ENCODE measurements at places on chromosomes 1 and 21.
A peak's percentile ranks its signal among the peaks of the same experiment; 100 is the strongest.

- no peak for DNase-seq
These were observed 1419.4 kb downstream of the KCNT2 start for GRCh38 chr1:195188821-195189220.

- no peak for DNase-seq
These were observed 31.0 kb downstream of the ATP5PO start for GRCh38 chr21:33884376-33885171.

GRCh38 chr1:27755286-27755685, 17.7 kb upstream of the STX12 start:
- no peak for DNase-seq

GRCh38 chr1:54376430-54377039, 29.7 kb downstream of the SSBP3 start:
- no peak for DNase-seq

DNA sequence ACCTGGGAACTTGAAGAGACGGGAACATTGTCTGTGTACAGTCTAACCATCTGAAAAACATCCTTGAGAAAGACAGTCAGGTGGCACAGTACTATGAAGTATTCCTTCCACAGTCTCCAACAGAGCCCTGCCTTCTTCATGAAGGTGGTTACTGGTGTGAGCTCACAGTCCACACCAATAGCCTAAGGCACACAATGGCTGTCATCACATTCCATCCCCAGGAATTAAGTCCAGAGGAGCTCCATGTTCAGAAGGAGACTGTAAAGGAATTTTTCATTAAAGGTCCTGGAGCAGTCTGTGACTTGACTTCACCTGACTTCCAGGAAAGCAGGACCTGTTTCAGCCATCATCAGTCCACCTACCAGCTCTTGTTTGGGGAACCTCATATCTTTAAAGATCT, 180.2 kb downstream of the C1orf21 start:
- peak; percentile 39 for DNase-seq

DNA sequence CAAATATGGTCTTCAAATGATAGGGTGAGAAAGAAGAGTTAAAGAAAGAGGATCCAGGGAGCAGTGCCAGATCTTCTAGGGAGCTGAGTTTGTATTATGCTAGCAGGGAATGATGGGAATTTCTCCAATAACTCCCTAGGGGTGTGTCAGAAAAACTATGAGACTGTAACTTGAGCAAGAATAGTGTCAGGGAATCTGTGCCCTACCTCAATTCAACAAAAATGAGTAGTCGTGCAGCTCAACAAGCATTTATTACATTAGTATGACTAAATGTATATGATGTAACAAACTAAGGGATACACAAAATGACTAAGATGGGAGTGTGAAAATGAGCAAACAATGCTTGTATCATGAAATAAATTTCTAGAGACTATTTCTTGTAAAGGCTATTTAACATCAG, 24.2 kb downstream of the SPAG17 start:
- DNase-seq, result no peak

GRCh38 chr1:172607145-172607544, 51.8 kb upstream of the FASLG start:
- DNase-seq, result no peak

- DNase-seq, result no peak
These were observed 543 bp upstream of the EPHB2 start for GRCh38 chr1:22709891-22710700.

- DNase-seq, result no peak
These were observed 19.5 kb downstream of the CITED4 start for GRCh38 chr1:40842691-40843090.

- DNase-seq, result no peak
These were observed 49.9 kb downstream of the IRF2BP2 start for GRCh38 chr1:234559902-234560676.

GRCh38 chr1:210250665-210250997, 18.0 kb downstream of the SERTAD4 start:
- DNase-seq, result peak; percentile 77

GRCh38 chr1:25834894-25835293, 15.1 kb downstream of the MTFR1L start:
- DNase-seq, result no peak

DNA sequence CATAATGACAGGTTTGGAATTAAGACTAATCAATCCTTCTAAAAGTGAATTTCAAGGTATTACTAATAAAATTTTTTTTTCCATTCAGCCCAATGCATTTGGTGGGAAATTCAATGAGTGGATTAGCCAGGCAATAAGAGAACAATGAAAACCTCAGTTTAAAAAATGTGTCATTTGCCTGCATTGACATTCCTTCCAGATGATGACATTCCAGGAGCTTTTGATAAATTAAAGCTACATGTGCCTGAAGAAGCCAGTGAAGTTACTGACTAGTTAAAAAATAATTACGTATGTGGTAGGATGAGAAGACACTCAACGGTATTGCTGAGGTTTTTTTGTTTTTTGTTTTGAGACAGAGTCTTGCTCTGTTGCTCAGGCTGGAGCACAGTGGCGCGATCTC, 37.9 kb upstream of the RC3H1 start:
- DNase-seq, result no peak

DNA sequence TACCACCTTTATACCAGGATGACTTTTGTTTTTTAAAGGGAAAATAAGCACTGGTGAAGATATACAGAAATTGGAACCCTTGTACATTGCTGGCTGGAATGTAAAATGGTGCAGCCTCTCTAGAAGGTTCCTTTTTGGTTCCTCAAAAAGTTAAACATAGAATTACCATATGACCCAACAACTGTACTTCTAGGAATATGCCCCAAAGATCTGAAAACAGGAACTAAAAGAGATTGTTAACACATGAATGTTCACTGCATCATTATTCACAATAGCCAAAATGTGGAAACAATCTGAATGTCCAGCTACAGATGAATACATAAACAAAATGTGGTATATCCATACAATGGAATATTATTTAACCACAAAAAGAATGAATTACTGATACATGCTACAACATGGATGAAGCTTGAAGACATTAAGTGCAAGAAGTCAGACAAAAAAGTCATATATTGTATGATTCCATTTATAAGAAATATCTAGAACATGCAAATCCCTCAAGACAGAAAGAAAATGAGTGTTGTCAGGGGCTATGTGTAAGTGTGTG, 84.9 kb upstream of the DMRTA2 start:
- no peak for DNase-seq

- DNase-seq, result no peak
These were observed 73.7 kb downstream of the KCNK2 start for GRCh38 chr1:215156232-215156631.

DNA sequence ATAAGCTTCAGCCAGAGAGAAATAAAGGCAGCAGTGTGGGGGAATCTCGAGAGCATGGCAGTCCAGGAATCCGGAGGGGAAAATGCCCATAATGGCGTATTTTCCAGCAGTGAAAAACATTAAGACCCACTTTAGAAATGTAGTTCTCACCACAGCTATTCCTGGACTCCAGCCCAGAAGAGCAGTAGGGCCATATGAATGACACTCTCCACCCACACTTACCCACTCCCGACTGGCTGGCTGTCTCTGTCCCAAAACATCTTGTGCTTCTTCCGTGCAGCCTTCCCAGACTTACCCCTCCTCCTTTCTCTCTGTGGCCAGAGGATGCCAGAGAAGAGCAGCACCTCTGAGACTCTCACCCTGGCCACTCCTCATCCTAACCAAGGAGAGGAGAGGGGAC, 56.4 kb downstream of the TRABD2B start:
- no peak for DNase-seq

- DNase-seq, result no peak
These were observed 138.4 kb upstream of the LHX8 start for GRCh38 chr1:74995821-74996220.

DNA sequence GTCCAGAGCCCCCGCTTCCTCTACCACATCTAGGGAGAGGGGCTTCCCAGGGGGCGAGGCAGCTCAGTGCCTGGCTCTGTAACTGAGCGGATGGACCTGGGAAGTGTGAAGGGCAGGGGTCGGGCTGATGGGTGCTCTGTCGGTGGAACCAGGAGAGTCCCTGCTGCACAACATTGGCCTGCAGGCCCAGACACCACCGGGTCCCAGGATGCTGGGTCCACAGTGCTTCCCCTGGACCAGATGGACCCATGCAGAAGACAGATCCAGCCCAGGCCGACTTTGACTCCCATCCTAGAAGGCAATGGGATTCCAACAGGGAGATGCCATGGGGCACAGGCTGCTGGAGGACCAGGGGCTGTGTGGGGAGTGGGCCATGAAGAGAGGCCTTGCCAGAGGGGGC, 212.9 kb downstream of the GRIK3 start:
- no peak for DNase-seq

DNA sequence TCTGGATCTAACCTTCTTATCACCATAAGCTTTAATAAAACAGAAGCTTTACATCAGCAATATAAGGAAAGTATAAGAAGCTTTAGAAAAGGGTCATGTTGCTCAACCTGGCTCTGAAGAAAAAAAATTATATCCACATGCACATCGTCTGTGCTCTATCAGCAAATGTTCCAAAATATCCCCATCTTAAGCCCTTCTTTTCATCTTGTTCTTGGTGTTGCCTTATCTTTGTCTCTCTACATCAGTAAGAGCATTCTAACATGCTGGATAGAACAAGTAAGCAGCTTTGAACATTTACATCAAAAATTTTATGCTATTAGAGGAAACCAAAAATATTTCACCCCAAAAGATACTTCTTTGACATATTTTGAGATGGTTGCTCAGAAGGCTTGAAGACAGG, 157.8 kb upstream of the SNX7 start:
- DNase-seq, result no peak

- DNase-seq, result no peak
These were observed 12.0 kb upstream of the PCBP3 start for GRCh38 chr21:45631540-45631939.

DNA sequence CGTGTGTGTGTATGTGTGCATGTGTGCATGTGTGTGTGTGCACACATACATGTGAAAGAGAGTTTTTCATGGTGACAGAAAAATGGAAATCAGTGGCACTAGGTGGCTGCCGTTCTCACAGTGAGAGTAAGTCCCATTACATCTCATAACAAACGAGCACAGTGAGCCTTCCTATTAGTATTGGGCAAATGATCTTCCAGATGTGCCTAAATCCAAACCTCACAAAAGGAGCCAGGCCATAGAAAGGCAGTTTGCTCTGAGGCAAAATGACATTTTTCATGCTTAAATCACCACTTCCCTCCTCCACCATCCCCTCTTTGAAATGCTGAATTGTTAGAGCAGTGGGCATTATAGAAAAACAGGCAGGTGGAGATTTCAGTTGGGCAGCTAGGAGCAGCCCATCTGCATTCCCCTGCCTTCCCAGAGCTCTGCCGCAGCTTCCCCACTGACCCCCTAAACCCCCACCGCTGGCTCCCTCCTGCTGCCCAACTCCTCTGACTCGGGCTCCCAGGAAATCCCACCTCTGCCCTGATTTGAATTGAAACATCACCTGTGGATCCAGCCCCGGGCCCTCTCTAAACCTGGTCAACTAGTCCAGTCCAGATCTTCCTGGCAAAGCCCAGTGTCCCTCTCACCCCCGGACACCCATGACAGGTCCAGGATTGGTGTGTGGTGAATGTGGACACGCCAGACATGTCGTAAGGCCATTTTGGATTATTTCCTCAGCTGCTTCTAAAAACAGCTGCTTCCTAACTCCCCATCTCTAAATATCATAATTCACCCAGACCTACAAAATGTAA, 190.5 kb downstream of the SEC16B start:
- no peak for DNase-seq

GRCh38 chr1:18635891-18636595, 5.4 kb downstream of the PAX7 start:
- DNase-seq, result peak; percentile 68

DNA sequence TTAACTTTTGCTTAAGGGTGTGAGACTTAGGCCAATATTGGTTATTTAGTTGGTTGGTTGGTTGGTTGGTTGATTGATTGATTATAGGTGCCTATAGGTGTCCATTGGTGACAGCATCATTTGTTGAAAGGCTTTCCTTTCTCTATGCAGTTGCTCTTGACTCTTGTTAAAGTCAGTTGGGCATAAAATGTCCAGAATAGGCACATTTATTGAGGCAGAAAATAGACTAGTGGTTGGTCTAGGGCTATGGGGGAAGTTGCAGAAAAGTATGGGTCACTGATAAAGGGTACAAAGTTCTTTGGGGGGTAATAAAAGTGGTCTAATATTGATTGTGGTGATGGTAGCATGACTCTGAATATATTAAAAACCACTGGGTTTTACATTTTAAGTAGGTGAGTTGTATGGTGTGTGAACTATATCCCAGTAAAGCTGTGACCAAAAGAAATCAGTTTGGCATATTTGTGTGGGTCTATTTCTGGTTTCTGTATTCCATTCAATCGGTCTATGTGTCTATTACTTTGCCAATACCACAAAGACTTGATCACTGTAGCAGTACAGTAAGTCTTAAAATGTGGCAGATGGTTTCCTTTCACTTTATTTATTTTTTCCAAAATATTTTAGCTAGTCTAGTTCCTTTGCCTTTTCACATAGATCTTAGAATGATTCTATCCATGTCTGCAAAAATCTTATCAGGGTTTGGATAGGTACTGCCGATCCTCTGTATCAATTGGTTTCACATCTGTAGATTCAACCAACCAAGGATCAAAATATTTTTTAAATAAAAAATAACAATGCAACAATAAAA, 63.0 kb downstream of the ATP1A1 start:
- DNase-seq, result no peak

DNA sequence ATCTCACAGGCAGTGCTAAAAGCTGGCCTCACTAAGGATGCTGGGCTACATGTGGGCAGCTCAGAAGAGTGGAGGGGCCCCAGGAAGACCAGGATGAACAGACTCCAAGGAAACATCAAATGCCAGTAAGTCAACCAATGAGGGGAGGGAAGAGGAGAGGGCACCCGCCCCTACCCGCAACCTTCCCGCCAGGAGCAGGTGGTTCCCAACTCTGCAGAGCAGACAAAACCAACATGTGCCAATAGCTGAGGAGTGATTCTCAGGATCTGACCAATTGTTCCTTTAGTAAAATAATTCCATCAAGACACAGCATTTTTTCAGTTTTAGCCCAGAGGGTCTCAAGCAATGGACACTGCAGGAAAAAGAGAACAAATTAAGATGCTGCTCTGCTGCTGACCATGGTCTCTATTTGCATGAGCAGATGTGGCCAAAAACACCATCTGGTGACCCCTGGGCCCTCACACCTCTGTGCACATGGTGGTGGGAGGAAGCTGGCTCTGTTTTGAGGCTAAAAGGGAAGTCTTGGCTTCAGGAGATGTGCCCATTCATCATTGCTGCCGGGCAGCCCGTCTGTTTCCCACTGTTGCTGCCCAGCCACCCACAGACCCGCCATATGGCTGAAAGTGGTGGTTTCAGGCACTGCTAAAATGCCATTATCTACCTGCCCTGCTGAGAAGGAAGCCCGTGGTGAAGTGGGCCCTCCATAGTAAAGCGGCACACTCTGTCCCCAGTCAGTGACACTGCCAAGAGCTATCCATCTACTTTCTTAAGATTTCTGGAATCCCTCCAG, 231.8 kb downstream of the KCNH1 start:
- no peak for DNase-seq

DNA sequence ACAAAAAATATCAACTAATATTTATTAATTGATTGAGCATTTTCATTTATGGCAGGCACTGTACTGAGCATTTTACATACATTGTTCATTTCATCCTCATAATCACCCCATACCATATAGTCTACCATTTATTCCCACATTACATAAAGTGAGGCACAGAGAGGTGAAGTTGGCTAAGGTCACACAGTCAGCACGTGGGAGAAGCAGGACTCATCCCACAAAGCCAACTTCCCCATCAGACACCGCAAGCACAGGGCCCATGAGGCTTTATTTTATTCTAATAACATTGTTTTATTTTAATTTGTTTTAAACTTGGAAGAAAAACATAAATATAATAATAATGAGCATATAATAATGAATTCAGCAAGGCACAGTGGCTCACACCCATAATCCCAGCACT, 43.1 kb upstream of the CAPZB start:
- DNase-seq, result no peak
